ENCODE measurements at places on chromosomes 6 and 20. TPM values are rescaled to one million over a fixed set of nuclear protein-coding genes. Genes with fewer than 3 reads are reported as not detected.

CST5 gene
- total RNA-seq, result not detected

CRISP3 gene
- 2.5 TPM for total RNA-seq

HAO1 gene
- not detected for total RNA-seq

MYL9 gene
- 274 TPM for total RNA-seq

EEF1A1 gene
- 9,415 TPM for total RNA-seq

CST4 gene
- not detected for total RNA-seq
